ENCODE measurements at places on chromosomes 5 and 9.

DNA sequence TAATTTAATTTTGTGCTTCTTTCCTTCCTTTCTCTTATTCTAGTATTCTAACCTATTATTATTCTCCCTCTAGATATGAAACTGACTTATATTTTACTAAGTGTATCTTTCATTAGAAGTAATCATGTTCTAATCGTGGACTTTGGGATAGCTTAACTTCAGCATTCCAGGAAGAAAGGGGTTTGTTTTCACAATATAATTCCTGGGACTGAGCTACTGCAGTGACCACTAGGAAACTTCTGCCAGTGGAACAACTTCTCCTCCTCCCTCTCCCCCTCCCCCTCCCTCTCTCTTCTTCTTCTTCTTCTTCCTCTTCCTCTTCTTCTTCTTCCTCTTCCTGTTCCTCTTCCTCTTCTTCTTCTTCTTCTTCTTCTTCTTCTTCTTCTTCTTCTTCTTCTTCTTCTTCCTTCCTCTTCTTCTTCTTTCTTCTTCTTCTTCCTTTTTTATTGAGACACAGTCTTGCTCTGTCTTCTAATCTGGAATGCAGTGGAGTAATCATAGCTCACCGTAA lies 127.9 kb downstream of the NNT start:
- DNase-seq, result no peak

DNA sequence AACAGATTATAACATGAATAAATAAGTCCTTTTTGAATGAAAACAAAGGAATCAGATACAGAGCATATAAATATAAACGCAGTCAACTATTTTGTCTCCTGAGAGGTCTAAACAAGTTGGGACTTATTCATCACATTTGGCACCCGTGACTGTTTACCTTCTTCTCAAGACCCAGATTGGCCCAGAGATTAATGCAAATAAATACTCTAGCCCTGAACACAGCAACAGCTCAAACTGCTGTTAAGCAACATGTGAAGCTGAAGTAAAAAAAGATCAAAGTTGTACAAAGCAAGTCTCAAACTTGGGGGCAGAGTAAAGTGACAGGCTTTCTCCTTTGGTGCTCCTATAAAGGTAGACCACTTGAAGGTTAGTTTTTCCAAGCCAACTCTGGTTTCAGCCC lies 95.0 kb upstream of the NR5A1 start:
- no peak for DNase-seq

- DNase-seq, result no peak
Measured at GRCh38 chr5:171315386-171315891, 6.4 kb downstream of the TLX3 start.

- no peak for DNase-seq
Measured at GRCh38 chr9:131120620-131121228, 4.7 kb upstream of the NUP214 start.

- DNase-seq, result no peak
Measured at GRCh38 chr5:25181249-25181648, 536.5 kb upstream of the CDH10 start.

DNA sequence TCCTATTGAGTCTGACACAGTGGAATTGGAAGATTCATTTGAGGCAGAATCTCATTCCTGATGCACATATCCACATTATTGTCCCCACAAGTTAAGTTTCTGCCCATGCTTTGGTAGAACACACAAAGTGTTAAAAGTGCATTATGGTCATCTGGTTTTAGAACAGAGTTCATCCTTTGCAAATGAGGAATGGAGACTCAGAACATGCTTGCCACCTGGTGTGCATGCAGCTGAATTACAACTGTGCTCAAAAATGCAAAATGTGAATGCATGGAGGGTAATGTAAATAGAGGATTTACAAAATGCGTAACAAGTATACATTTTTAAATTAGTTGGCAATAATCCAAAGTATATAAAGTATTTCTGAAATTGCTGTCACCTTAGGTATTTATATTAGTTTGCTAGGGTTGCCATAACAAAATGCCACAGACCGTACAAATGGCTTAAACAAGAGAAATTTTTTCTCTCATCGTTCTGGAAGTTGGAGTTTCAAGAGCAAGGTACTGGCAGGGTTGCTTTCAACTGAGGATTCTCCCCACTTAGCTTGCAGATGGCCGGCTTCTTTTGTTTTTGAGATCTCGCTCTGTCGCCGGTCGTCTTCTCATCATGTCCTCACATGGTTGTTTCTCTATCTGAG lies 671.1 kb downstream of the TAF11L14 start:
- peak; percentile 30 for DNase-seq

DNA sequence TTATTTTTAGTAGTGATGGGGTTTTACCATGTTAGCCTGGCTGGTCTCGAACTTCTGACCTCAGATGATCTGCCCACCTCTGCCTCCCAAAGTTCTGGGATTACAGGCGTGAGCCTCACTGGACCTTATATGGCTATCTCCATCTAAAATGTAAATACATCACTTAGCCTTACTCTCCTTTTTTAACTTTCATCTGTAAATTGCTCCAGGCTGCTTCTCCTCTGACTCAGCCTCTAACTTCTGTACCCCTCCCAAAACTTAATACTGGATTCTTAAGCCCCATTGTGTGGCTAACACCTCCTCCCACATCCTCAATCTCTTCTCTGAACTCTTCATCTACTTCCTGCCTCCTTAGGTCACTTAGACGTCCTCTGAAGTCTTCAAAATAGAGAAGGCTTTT lies 4.0 kb downstream of the SNX30 start:
- DNase-seq, result peak; percentile 31

- DNase-seq, result no peak
Measured at GRCh38 chr5:16143361-16144049, 36.1 kb downstream of the MARCHF11 start.

GRCh38 chr9:80866576-80867227 lies 822.6 kb downstream of the TLE1 start:
- DNase-seq, result no peak

- DNase-seq, result no peak
Measured at GRCh38 chr9:17230646-17231045, 95.8 kb downstream of the CNTLN start.

GRCh38 chr9:98765256-98765655 lies 31.1 kb downstream of the ANKS6 start:
- no peak for DNase-seq

DNA sequence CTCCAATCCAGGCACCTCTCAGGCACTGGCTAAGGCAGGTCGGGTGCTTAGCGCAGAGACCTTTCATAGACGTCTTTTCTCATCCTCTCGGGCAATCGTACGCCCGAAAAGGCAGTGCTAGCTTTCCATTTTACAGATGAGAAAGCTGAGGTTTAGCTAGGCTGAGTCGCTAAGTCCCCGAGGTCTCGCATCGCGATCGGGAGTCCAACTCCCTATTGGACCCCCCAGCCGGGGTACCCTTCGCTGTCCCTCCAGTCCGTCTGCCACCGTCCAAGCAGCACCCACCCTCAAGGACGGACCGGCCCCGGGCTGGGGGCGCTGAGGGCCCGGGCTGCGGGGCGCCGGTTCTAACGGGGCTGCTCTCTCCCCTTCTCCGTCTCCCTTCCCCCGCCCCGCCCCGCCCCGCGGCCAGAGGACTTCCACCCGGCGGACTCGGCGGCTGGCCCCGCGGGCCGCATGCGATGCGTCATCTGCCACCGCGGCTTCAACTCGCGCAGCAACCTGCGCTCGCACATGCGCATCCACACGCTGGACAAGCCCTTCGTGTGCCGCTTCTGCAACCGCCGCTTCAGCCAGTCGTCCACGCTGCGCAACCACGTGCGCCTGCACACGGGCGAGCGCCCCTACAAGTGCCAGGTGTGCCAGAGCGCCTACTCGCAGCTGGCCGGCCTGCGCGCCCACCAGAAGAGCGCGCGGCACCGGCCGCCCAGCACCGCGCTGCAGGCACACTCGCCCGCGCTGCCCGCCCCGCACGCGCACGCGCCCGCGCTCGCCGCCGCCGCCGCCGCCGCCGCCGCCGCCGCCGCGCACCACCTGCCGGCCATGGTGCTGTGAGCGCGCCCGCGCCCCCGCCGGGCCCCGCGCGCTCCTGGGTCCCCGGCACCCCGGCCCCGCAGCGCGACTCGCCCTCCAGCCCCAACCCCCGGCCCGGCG lies 12.5 kb upstream of the EXOSC2 start:
- peak; percentile 25 for DNase-seq

DNA sequence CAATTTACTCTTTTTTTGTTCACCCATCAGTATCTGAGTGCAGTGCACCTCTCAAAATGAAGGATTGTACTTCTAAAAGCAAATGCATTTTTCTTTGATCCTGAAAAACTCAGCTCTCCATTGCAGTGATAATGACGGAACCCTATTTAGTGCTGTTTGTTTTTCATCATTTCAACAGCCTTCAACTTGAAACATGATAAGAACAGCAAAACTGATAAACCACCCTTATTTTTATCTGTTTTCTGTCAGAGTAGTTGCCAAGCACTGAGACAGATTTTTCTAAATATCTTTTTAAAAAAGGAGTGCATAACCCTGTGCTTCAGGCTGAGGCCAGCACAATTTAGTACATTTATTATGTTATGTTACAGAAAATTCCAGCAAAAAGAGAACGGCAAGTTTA lies 549.8 kb upstream of the DMAC1 start:
- DNase-seq, result no peak

DNA sequence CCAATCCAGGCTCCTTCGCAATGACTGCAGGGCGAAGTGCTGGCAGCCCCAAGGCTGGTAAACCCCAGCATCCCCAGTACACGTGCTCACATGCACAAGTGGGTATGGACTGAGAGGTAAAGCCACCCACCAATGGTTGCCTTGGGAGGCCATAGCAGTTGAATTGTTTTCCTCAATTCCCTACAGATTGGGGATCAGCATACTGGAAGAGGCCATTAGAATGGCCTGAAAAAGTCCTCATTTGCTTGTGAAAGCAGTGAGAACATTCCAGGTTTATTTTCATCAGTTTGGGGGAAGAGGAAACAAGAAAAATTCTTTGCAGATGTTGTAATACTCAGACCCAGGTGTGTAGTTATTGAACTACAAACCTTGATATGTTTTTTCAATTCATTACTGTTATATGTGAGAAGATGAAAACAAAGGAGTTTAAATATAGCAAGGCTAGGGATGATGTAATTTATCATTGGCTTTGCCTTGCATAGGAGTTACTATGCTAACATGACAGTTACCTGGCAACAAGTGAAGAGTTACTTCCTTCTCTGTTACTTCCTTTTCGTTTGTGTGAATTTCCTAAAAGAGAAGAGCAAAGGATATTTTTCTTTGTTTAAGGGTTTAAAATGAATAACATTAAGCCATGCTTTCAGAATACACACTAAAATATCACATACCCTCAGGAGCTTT lies 36.4 kb downstream of the MTMR12 start:
- DNase-seq, result peak; percentile 64

GRCh38 chr5:55576661-55577060 lies 41.9 kb upstream of the PLPP1 start:
- DNase-seq, result no peak

GRCh38 chr5:92513067-92513466 lies 1068.0 kb downstream of the NR2F1-AS1 start:
- no peak for DNase-seq

DNA sequence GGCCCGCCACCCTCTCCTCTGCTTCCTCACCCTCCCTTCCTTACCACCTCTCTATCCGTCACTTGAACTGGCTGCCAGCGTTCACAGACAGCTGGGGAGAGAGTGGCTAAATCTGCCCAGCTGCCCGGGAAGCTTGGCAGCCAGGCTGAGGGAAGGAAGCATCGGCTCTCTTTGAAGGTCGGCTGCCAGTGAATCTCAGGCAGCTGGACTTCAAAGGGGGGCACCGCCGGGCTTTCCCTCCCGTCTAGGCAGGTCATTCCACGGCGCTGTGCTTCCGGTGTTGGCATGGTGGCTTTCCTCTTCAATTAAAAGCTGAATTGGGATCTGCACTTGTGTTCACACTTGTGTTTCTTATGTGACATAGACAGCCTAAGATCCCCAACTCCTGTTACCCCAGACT lies 174.0 kb downstream of the GDNF start:
- no peak for DNase-seq

DNA sequence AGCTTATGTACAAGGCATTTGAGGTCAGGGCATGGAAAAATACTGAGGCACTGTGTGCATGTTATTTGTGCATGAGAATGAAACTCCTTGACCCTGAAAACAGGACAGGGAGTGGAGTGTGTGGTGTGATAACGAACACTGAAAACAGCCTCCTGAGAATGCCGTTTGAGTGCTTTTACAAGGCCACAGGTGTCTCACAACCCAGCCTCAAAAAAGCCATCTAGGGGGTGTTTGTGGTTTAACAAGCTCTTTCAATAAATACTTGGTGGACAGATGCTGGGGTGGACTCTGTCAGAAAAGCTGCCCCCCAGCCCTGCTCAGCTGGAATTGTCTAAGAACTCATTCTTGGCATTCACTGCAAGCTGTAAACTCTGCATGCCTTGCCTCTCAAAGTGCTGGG lies 94.0 kb upstream of the SLC25A48 start:
- DNase-seq, result no peak

DNA sequence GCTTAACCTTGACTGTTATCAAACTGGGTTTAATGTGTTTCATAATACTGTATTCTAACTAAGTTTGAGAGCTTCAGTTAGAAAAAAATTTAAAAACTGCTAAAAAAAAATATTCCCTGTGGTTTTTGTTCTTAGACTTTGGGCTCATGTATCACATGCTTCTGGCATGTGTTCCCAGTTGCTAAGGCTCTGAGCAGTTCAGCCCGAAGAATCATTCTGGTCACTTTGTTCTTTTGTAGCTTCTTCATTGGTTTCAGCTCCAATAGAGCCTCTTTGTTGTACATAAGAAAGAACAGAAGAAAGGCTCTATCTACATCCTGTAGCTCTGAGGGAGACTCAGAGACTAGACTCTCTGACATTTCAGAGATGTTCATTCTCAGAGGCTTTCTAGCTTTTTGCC lies 25.6 kb downstream of the KCNN2 start:
- DNase-seq, result no peak

DNA sequence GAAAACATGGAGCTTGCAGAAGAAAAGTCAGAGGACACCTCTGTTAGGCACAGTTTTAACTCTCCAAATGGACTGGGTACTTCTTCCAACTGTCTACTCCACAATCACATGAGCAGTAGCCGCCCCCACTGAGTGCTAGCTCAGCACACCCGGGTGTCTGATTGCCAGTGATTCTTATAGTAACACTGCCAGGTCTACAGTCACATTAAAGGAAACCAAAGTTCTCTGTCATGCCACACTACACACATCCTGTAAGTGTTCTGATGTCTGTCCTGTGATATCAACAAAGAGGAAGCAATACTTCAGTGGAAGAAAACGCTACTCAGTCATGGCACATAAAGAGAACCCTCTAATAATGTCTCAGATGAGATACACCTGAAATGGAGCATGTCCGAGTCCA lies at the start of gene HAVCR2:
HAVCR2 (minus strand) TSS at position 69 of the 400 bp plus-strand sequence; CDS start at position 8, 61 bp downstream.
- DNase-seq, result peak; percentile 85

DNA sequence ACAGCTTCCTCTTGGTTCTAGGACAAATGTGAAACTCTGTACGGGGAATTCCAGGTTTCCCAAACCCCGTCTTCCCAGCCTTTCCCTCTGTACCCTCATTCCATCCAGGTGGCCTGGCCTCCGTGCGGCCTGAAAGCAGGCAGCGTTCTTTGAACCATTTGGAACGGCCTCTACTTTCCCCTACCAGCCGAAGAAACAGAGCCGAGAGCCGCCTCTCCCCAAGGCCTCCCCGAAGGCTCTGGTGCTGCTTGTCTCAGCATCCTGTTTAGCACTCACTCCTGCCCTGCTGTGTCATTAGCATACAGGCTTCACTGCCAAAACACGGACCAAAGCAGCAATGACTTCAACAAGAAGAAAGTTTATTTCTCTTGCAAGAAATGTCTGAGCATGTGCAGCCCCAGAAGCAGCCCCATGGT lies 137.7 kb downstream of the HSD17B3 start:
- DNase-seq, result no peak

Data from OCI-LY7 (cell line).